ENCODE measurements at places on chromosomes 2 and 18.

DNA sequence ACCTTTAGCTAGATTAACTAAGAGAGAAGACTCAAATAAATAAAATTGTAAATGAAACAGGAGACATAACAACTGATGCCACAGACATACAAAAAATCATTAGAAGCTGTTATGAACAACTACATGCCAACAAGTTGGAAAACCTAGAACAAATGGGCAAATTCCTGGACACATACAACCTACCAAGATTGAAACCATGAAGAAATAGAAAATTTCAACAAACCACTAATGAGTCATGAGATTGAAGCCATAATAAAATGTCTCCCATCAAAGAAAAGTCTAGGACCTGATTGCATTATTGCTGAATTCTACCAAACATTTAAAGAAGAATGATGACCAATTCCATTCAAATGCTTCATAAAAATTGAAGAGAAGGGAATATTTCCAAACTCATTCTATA is 54.3 kb downstream of the ST3GAL5 start:
- DNase-seq, result no peak

GRCh38 chr18:22285361-22286140 is 116.2 kb downstream of the GATA6 start:
- DNase-seq, result peak; percentile 81

GRCh38 chr2:208356846-208357574 is 49.6 kb upstream of the PTH2R start:
- DNase-seq, result no peak

GRCh38 chr2:219965287-219966194 is 338.1 kb downstream of the SLC4A3 start:
- no peak for DNase-seq

DNA sequence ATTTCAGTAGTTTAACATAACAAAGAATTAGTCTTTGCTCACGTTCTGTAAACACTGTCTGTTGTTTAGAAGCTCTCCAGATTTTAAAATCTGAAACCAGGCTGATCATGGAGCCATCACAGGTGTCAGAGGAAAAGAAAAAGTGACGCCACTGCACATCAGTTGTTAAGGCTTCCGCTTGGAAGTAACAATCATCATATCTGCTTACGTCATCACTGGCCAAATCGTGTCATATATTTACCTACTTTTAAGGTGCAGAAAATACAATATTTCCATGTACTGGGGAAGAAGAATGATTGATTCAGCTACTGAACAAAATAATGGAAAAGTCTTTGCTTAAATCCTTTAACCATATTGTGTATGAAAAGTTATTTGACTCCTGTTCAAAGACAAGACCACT is 382.6 kb upstream of the MC4R start:
- no peak for DNase-seq

DNA sequence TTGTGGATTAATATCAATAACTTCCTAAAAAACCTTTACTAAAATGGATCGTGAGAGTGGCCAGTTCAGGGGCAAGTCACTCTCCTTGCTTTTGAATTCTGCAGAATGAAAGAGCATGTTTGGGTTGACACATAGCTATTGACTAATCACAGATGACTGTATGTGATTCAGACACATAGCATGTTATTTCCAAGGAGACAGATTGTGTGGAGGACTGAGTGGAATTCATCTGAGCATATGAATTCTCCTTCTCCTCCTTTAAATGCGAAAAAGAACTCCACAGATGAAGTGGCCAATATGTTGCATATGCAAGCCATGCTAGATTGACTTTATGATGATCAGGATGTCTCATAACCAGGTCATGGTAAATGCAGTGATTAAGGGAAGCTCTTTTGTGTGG is 249.4 kb upstream of the FAM98A start:
- DNase-seq, result no peak

DNA sequence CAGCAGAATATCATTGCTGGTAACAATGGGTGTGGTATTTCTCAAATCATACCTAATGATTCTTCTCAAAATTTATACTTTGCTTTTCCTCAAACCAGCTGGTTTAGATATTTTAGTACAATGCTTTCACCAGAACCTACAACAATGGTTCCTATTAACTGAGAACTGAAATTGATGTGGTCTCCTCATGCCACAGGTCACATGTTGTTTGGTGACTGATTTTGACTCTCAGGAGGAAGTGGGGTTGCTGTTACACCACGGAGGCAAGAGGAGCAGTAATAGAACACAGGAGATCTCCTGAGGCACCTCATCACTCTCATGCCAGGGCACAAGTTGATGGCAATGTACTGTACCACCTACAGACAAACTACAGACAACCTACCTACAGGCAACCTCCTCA is 3.0 kb upstream of the CEP68 start:
- DNase-seq, result peak; percentile 86

DNA sequence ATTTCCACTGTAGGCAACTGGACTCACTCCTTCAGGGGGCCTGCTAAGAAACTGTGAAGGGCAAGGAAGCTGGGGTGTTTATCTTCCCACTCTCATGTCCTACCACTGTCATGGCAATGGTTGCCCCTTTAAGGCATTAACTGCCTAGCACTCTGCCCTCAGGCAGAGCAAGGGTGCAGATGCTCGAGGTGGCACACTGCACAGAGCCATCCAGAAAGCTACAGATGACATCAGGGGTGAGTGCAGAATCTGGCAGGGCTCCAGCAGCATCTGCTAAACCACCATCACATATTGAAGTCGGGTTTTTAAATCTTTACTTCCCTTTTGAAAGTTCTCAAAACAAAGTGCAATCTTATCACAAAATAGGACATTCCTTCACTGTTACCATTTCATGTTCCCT is 75.4 kb downstream of the RAPGEF4 start:
- DNase-seq, result no peak

DNA sequence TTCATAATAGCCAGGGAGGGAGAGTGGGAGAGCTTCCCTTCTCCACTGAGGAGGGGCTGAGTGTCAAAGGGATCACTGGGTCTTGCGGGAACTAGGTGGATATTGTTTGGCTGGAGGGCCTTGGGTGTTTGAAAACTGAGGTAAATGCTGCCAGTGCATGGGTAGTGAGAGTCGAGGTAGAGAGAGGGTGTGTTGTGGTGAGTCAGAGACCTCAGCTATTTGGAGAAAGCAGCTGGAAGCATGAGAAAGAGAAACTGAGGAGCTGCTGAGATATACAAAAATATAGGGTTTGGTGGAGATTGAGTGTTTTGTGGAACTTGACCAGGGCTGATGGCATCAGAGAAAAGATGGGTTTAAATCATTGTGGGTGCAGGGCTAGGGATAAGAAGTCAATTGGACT is 127.0 kb upstream of the CCDC195 start:
- DNase-seq, result no peak

DNA sequence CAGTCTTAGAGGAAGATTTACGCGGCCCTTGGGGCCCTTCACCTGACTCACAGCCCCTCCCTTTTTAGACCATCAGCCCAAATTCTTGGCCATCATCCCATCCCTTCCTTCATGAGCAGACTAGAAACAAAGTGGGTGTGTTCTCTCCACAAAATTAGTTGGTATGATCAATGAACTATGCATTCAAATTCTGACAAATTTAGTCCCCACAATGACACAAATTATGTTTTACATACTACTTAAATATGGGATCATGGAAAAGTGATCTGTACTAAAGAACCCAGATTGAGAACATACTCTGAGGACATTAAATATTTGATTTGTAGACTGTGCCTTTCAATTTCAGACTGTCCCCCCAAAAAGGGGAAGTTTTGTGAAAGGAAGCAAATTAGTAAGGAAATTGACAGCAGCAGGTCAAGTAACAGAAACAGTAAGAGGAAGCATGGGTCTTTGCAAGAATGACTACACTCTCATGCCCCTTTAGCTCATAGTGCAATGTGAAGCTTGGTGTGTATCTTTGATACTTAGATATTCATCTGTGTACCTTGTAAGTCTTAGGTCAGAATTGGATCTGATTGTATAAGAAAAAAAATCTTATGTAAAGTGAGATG is 2.2 kb upstream of the MAPRE2 start:
- peak; percentile 83 for DNase-seq

DNA sequence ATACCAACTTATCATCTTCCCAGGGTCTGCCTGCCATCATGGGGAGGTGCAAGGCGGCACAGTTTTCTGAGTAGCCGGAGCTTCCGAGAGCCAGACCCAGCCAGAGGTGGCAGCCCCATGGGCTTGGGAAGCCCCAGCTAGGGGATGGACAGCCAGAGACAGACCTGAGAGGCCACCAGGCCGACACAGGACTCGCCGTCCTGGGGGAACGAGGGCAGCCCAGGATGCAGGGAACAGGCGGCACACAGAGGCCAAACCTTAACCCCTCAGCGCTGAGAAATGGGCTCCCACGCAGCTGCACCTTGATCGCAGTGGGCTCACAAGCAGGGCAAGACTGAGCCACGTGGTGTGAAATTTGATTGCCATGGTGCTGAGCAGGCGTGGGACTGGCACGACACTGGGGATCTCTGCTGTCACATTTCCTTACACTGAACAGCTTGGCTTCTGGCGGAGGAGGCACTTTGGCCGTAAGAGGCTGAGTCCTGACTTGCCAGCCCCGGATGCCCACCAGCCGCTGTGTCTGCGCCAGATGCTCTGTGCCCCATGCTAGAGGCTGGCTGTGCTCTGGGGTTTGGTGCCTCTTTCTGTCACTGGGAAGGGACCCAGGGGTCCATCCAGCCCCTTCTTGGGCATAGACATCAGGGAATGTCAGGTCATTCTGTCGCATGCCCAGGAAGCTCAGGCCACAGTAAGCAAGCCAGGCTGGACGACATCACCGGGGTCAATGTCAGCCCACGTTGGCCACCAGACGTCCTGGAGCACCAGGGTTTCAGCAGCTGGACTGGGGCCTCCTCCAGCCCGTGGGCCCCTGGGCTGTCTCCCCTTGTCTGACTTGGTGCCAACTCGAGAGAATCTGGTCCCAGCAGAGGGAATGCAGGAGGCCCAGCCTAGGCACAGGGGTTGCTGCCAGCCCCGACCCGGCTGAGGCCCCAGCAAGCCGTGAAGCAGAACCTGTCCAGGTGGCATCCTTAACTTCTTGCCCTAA is 312.1 kb upstream of the MYT1L start:
- DNase-seq, result no peak

DNA sequence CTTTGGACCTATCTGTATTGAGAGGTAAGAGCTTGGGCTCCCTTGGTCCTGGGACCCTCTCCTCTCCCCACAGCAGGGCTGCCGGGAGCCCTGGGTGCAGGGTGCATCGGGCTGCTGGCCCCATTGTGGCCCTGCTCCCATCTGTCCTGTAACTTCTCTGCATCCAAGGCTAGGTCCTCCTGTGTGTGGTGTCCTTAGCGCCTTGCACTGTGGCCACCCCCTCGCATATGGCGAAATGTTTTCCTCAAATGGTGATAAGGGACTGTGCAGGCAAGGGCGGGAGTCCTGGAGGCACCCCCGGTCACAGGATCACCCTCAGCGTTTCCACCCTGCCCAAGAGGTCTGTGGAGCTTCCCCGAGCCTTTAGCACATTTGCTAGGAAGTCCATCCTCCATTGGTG is 208.2 kb downstream of the SH3RF3 start:
- DNase-seq, result no peak

GRCh38 chr18:24964216-24964615 is 387.8 kb downstream of the ZNF521 start:
- DNase-seq, result peak; percentile 81

DNA sequence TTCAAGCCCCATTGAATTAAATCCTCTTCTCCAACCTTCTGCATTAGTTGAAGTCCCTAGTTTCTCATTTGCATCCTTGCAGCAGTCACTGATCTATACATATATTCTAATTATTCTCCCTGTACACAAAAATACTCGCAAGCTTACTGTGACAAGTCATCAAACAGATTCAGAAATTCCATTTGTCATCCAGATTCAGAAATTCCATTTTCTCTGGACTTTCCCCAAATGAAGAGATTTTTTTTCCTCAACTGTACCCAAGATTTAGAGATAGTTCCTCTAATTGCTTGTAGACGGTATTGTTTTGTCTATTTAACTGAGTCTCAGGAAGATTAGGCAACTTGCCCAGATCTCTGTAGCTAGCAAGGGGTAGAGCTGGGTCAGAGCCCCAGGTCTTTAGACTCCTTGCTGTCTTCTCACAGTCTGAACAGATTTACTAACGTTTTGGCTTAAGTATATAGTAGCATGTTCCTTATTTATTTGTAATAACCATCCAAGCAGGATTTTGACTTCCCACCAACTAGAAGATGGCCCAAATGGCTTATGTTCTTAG is 34.2 kb downstream of the RAB12 start:
- DNase-seq, result no peak

- DNase-seq, result no peak
Measured at GRCh38 chr2:2574401-2575180, 243.5 kb upstream of the MYT1L start.

GRCh38 chr2:6580982-6581381 is 284.7 kb downstream of the CMPK2 start:
- DNase-seq, result no peak
